Stimulated activated CD8-positive, alpha-beta memory T cell treated with anti-CD3 and anti-CD28 coated beads, Interleukin-2, amount 100 ng/mL, for 1 hour (primary cell): ENCODE measurements at places on chromosomes 5 and 9.

- no peak for DNase-seq
These were observed 55.7 kb upstream of the TBC1D9B start for GRCh38 chr5:179963375-179963774.

DNA sequence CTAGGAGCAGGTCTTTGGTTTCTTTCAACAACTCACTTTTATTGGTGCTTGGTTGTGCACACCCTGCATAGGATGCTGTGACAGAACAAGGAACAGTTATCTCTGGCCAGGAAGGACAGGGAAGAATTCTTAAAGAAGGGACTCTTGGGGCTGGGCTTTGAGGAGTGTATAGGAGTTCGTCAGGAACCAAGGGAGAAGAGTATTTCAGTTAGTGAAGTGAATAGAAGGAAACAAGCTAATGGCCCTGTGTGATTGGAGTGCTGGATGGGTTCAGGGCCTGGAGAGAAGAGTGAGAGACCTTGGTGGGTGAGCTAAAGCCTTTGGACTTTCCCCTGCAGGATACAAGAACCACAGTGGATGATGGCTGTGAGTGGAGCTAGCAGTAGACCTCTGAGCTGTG is 32.2 kb downstream of the DAB2IP start:
- no peak for DNase-seq

DNA sequence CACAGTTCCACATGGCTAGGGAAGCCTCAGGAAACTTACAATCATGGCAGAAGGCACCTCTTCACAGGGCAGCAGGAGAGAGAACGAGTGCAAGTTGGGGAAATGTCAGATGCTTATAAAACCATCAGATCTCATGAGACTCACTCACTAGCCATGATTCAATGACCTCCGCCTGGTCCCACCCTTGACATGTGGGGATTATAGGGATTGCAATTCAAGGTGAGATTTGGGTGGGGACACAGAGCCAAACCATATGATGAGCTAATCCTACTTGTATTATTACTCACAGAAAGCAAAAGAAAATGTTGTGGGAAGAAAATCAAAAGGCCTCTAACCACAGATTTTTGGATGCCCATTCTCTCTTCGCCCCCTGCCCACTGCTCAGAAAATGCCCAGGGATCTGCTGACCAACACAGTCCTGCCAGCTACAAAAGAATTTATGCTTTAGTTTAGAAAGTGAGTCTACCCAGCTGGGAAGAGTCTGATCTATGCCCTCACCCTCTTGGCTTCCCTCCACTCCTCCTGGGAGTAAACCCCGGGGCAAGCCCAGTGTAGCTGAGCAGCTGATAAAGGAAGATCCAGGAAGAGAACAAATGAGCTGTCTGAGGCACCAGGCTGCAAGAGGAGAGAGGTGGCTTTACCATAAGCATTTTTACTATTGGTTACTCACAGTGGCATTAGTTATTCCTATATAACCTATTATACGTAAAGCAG is 53.1 kb downstream of the RNF130 start:
- DNase-seq: no peak

GRCh38 chr5:78803353-78803752 is 154.8 kb upstream of the LHFPL2 start:
- DNase-seq: no peak

DNA sequence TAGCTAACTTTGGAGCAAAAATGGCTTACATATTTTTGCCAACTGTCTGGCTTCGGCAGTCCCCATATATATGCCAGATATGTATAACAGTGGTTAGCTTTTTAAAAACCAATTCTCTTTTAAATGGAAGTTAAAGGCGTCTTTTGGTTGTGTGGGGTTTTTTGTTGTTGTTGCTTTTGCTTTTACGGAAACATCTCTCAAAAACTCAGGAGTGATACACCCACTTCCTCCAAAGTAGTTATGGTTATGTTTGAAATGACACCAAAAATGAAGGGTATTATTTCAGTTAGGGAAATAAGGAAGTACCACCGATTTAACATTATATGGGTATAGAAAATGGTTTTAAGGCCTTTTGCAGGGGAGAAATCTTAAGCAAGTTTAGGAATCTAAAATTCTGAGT is 2.3 kb downstream of the CNOT8 start:
- no peak for DNase-seq

GRCh38 chr9:684054-684890 is 157.2 kb upstream of the DMRT1 start:
- DNase-seq: no peak

- no peak for DNase-seq
These were observed 270.5 kb downstream of the OSTF1 start for GRCh38 chr9:75358846-75359245.
